Choroid plexus epithelial cell (primary cell): ENCODE measurements at places on chromosomes 6 and 20.
A peak's percentile ranks its signal among the peaks of the same experiment; 100 is the strongest.

DNA sequence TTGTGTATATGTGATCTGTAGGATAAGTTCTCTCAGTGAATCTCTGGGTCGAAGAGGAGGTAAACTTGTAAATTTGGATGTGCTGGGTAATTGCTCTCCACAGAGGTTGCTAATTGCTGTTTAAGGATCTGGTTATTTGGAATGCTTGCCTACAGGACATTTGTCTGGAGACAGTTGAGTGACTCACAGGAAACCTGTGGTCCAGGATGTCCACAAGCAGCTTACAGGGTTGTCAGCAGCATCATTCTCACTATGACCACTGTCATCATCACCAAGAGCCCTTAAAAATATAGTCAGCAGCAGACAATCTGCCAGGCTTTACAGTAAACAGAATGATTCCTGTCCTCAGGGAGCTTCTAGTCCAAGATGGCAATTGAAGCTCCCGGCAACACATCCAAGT is 31.2 kb upstream of the KCNK5 start:
- DNase-seq, result no peak

DNA sequence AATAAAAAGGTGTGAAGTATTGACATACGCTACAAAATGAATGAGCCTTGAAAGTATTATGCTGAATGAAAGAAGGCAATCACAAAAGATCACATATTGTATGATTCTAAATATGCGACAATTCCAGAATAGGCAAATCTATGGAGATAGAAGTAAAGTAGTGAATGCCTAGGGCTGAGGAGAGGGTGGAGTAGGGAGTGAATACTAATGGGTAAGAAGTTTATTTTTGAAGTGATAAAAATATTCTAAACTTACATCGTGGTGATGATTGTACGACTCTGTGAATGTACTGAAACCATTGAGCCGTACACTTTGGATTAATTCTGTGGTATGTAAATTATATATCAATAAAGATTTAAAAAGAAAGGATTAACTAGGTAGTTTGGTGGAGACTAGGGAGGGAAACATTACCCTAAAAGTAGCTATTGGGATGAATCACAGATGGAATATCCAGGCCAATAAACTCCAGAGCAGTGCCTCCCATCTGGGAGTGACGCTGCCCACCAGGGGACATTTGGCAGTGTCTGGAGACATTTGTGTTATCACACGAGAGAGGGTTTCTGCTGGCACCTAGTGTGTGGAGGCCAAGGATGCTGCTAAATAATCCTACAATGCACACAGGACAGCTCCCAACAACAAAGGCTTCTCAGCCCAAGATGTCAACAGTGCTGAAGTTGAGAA is 214.2 kb upstream of the PCSK2 start:
- no peak for DNase-seq

DNA sequence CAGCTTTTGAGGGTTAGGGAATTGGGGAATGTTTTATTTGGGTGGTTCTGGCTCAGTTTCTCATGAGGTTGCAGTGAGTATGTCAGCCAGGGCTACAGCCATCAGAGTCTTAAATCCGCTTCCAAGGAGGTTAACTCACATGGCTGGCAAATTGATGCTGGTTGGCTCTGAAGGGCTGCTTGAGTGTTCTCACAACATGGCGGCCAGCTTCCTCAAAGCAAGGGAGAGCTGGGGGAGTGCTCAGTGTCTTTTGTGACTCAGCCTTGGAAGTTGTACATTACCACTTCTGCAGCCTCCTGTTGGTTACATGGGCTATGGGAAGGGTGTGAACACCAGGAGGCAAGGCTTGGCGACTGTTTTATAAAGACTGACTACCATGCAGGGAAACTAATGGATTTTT is 17.8 kb upstream of the PPP1R3G start:
- DNase-seq, result no peak

GRCh38 chr6:114039841-114040240 is 68.9 kb upstream of the HDAC2 start:
- DNase-seq, result no peak

DNA sequence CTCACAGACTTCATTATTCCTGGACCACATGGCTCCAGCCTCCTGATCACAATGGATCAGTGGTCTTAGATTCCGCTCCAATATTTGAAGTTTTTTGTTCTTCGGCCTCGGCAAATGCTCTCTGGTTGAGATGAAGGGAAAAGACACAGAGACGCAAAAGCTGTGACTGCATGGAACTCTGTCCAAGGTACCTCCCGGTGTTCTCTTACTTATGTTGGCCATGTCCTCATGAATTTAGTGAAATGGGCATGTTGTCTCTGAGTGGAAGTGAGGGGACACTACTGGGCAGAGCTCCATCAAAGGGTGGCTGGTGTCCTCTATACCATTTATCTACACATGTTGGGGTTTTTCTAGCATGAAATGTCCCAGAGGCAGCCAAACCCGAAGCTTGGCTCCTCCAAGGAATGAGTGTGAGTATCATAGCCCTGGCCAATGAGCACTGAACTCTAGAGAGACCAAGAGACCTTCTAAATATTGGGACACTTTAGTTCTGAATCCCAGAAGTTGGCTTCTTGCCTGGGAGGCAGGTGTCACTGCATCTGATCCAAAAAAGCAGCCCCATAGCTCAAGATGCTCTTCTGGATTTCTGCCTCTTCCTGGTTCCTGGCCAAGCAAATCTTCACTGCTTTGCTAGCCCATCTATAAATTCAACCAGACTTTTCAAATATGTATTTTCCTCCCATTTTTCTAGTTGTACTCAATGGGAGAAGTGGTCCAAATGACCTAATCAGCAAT is 34.1 kb downstream of the HLA-G start:
- no peak for DNase-seq

DNA sequence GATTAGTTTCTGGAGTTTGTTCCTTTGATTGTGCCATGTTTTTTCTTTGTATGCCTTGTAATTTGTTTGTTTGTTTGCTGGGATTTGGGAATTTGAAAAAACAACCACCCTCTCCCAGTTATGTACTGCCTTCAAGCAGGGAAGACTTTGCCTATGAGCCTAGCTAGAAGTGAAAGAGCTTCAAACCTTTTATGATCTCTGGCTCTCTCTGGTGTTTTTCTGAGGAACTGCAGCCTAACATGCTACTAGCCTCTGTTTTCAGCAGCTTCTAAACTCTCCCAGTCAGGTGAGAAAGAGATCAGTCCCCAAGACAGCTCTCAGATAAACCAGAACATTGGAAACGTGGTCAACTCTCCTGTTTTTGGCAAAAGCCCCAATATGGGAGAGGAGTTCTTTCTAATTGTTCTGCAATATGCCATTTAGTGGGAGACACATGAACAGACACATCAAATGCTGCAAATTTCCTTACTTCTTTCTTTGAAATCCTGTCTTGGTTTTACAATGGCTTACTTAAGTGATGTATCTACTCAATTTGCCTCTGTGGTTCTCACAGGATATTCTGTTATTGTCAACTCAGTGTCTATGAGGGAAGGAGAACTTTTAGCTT is 58.9 kb upstream of the SERINC1 start:
- DNase-seq, result peak; percentile 85

GRCh38 chr6:105251689-105252088 is 71.9 kb upstream of the POPDC3 start:
- DNase-seq, result no peak

DNA sequence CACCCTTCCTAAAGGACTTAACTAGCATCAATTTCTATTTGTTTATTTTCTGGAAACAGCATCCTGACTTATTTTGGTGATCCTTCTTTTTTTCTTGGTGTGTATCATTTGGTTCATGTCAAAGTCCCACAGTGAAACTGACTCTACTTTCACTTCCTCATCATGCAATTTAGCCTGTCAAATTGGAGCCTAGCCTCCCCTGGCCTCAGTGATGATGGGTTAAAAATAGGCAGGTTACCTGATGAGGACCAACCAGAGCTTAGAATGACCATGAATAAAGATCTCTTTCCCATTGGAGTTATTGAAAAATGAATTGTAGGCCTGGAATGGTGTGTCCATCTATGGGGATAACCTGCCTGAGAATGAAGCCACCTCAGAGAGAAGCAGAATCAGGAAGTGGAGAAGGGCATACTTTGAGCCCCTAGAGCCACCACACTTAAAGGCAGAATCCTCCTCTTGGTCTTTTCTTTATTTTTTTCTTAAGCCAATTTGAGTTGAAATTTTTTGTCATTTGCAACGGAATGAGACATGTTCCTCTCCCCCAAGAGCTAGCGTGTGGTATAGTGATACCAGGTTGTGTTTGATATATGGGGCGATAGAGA is 105.6 kb downstream of the BTBD3 start:
- no peak for DNase-seq

GRCh38 chr20:32114305-32114960 is 4.9 kb downstream of the TM9SF4 start:
- no peak for DNase-seq

GRCh38 chr6:139112561-139112960 is 22.3 kb upstream of the HECA start:
- no peak for DNase-seq
